Effector memory CD4-positive, alpha-beta T cell (primary cell): ENCODE measurements at places on chromosomes 2 and 18.

DNA sequence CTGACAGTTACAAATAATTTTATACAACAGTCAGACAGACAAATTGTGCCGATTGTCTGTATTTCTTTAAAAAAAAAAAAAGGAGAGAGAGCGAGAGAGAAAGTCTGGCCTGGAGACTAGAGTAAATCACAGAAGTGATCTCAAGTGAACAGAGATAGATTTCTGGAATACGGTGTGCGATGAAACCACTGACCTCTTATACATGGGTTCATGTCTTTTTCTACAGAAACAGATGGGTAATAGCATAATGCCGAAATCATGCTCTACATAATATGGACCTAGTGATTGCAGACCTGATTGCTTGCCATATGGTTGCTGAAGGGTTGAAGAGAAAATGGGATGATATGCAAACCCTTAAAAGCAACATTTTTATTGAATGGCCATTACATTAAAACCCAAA lies 403.3 kb upstream of the FANCL start:
- no peak for DNase-seq

- DNase-seq, result no peak
Measured at GRCh38 chr18:26429535-26430226, 118.7 kb downstream of the KCTD1 start.

GRCh38 chr2:53268626-53269025 lies 499.0 kb upstream of the CHAC2 start:
- no peak for DNase-seq

DNA sequence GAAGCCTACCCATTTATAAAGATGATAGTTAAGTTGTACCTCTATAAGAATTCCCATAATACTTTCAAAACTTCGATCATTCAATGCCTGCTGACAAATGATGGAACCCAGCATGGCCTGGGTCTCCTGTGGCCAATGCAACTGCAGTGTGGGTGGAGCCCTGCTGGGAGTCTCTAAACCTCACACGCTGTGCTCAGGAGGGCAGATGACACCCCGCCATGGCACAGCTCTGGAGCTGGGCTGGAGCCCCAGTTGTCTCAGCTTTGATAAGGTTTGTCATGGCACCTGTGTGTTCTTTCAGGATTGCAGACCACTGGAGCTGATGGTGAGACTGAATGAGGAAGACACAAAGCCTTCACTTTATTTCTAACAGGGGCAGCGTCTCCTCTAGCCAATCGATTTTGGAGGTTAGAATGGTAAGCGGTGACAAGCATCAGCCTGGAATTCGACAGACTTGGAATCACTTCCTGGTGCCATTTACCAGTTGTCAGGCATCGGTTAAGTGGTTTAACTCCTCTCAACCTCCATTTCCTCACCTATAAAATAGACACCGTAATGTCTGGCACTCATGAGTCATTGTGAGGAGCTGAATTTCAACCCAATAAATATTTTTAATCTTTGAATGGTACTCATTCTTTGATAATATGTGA lies 383.6 kb upstream of the SALL3 start:
- DNase-seq, result no peak

DNA sequence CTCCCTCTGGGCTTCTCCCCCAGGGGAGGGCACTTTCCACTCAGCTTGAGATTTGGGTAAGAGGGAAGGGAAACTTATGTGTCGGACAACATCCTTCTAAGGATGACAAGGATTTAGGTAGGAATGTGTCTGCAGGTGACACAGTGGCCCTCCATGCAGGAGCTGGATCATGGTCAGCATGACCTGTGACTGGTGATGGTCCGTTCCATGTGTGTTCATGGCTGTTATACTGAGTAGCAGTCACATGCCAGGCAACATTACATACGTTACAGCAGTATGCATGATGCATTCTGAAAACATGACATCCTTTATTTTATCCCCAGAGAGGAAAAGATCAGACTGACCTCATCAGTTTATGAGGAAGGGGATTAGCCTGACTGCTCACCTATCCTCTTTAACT lies 192.1 kb downstream of the SEPTIN10 start:
- no peak for DNase-seq

DNA sequence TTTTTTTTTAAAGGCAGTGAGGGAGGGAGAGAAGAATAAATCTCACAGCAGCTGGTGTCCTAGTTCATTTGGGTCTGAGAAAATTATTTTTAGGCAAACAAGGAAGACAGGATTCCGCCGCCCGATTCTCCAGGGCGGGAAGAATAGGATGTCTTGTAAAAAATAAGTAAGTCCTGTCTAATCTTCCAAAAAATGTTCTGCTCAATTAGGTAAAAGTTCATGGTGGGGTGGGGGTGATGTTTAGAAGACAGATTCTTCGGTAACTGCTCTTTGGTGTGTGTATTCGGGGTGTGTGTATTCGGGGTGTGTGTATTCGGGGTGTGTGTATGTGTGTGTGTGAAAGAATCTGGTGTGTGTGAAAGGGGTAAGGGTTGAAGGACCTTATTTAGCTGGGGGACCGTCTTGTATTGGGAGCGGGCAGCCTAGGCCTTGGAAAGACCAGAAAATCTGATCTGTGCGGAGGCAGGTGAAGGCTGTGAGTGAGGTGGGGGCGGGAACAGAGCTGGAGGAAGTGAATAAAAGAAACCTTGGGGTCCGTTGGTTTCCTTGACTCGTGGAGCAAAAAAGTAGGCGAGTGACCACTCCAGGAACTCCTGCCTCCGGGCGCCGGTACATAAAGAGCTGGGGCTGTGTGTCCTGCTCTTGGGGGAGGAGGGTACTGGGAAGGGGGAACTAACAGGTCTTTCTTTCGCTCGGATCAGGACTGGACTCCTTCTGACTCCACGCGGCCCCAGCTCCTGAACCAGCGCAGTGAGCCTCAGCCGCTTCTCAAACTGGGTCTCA lies 4.4 kb upstream of the PAX3 start:
- no peak for DNase-seq

DNA sequence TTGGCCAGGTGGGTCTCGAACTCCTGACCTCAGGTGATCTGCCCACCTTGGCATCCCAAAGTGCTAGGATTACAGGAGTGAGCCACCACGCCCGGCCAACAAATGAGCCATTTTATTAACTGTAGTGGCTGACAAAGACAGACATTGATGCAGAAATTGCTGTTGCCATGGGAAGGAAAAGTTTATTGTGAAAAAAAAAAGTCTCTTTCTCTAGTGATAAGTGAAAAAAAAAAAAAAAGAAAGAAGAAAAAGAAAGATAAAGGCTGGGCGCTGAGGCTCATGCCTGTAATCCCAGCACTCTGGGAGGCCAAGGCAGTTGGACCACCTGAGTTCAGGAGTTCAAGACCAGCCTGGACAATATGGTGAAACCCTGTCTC lies 39.8 kb upstream of the RAB1A start:
- DNase-seq, result no peak

DNA sequence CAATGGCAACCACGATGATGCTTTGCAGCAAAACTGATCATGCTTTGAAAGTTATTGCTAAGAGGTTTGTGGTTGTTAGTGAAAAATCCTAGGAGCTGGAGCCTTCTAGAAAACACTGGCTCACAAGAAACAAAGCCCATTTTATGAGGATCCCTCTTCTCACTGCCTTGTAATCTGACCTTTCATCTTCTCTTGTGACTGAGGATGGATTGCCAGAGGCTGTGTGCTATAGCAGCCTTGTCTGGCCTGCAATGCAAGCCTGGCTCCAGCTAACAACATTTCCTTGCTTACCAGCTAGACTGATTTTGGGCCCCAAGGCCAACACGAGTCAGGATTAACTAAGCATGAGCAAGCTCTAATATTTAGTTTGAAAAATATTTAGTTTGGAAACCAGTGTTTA lies 13.1 kb downstream of the PIEZO2 start:
- DNase-seq, result no peak

GRCh38 chr18:25599443-25599842 lies 247.5 kb upstream of the ZNF521 start:
- no peak for DNase-seq

- no peak for DNase-seq
Measured at GRCh38 chr2:1756456-1756855, 12.1 kb upstream of the PXDN start.

DNA sequence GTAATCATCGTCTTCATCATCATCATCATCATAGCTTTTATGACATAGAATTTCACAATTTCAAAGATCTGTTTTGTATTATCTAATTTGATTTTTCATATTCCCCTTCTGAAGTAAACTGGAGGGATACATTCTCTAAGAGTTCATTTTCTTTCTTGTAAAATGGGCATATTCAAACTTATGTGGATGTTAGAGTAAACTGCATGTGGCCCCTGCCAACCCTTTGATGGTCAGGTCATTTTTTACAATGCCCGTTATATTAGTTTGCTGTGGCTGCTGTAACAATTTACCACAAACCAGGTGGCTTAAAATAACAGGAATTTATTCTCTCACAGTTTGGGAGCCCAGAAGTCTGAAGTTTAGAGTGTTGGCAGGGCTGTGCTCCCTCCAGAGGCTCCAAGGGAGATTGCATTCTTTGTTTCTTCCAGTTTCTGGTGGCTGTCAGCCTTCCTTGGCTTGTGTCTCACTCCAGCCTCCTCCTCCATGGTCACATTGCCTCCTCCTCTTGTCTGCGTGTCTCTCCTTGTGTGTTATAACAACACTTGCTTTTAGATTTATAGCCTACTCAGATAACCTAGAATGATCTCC lies 127.5 kb upstream of the MMADHC start:
- no peak for DNase-seq

DNA sequence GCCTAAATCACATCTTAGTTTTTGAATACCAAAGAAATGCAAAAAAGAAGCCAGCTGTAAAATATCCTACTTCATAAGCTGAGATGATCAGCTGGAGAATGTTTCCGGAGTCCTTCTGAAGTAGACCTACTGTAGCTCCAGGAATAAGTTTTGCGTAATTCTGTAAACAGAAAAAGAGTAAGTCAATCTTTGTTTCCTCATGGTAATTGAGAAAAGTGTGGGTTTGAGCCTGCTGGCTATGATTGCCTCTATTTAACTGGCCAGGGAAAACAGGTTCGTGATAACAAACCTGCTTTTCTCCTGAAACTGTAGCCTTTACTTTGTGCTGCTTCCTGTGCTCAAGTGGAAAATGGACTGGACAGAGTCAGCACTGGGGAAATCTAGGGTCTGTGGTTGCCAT lies 58.2 kb downstream of the ITGB6 start:
- DNase-seq, result no peak

GRCh38 chr2:240200230-240201051 lies 60.0 kb upstream of the OTOS start:
- DNase-seq, result no peak

DNA sequence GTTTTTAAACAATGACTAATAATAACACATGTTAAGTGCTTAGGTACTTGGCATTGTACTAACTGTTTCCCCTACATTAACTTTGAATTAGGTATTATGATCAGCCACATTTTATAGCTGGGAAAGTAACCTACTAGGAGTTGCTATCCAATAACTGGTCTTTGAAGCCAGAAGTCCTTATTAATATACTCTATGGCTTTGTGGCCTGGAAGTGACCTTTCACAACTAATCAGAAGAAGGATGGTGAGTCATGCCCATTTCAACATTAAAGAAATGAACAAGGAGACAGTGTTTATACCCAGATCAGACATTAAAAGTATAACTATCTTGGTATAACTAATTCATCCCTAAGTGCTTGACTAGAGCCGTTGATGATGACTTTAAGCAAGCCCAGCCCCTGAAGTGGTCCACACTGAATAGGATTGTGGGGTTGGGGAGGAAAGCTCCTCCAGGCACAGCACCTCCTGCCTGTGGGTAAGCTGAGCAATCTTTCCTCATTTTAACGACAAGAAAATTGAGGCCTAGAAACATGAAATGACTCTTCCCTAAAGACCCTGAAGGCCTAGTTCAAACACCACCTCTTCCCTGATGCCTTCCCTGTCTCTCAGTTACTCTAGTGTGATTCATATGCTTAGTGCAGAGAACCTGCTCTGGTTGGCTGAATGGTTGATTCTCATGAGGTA lies 71.6 kb upstream of the RFX8 start:
- DNase-seq, result no peak

DNA sequence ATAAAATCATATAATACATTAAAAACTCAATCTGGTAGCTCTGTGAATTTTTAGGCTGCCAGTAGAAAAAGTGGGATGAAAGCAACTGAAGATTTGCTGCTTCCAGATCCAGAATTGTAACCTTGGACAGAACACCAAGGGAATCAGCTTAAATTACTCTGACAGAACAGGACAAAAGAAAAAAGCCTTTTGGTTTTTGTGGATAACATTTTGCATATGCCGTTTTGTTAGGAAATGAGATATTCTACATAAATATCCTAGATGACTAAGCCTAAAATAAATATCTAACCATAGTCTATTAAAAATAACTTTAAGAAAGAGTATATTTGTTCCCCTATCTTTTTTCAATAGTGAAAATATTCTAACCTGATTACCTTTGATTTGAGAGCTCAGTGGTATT lies 148.7 kb upstream of the DOCK10 start:
- DNase-seq, result no peak

GRCh38 chr2:55052129-55053061 lies 2.1 kb upstream of the RTN4 start:
- no peak for DNase-seq

- no peak for DNase-seq
Measured at GRCh38 chr2:74812787-74813590, 20.9 kb upstream of the HK2 start.

- no peak for DNase-seq
Measured at GRCh38 chr18:55858661-55859515, 270.9 kb upstream of the TCF4 start.
